ENCODE measurements at places on chromosomes 7 and 10. TPM values are rescaled to one million over a fixed set of nuclear protein-coding genes. Genes with fewer than 3 reads are reported as not detected.

Gene GPAM
- polyA plus RNA-seq: 11.0 TPM

Gene CYP26A1
- 0.36 TPM for polyA plus RNA-seq

Gene PLXDC2
- 29.3 TPM for polyA plus RNA-seq

Gene TCAF2
- 7.0 TPM for polyA plus RNA-seq

Gene COX15
- polyA plus RNA-seq: 29.2 TPM

Gene SCART1
- 0.53 TPM for polyA plus RNA-seq

Gene CHAT
- not detected for polyA plus RNA-seq

Gene TLX1
- not detected for polyA plus RNA-seq

Gene RBM17
- polyA plus RNA-seq: 112 TPM

Gene PRKG1
- 56.8 TPM for polyA plus RNA-seq

Gene PNLIPRP2
- 0.51 TPM for polyA plus RNA-seq

- peak; percentile 92 for DNase-seq
Measured at GRCh38 chr10:19970717-19971116, 154.5 kb downstream of the PLXDC2 start.

GRCh38 chr10:90136731-90137316 is 435.4 kb downstream of the KIF20B start:
- no peak for DNase-seq

GRCh38 chr10:110704906-110705476 is 60.9 kb downstream of the RBM20 start:
- no peak for DNase-seq

DNA sequence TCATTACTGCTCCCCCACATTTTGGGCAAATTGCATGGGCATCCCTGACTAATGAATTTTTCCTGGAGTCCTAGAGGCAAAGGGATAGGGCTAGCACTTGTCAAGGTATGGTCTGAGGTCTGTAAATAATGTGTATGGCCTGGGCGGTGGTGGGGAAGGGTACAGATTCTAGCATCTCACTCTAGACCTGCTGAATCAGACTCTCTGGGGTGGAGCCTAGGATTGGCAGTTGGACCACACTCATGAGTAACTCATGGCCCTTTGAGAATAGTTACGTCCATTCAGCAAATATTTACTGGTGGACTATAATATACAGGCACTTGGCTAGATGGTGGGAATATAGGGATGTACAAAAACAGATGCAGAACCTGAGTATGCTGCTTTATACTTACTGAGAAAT is 118.0 kb downstream of the CELF2 start:
- peak; percentile 35 for DNase-seq

GRCh38 chr10:47286591-47287315 is 13.2 kb upstream of the GDF10 start:
- DNase-seq: no peak

DNA sequence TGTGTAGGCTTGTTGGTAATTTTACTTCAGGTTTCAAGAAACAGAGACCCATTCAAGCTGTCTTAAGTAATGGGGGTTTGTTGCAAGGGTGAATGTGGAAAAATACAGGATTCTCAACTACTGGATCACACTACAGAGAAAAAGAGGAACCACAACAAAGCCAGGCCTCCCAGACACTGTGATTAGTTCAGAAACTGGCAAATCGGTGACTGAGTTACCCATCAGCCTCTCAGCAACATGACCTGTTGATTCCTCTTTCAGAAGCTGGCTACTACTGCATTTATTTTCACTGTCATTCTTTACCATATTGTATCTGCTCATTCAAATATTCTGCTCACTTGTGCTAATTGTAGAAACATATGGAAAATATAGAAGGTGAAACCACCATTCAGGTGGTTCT is 16.0 kb downstream of the CCDC71L start:
- DNase-seq: peak; percentile 27

- DNase-seq: no peak
Measured at GRCh38 chr7:135714534-135715009, 13.4 kb downstream of the SLC13A4 start.

DNA sequence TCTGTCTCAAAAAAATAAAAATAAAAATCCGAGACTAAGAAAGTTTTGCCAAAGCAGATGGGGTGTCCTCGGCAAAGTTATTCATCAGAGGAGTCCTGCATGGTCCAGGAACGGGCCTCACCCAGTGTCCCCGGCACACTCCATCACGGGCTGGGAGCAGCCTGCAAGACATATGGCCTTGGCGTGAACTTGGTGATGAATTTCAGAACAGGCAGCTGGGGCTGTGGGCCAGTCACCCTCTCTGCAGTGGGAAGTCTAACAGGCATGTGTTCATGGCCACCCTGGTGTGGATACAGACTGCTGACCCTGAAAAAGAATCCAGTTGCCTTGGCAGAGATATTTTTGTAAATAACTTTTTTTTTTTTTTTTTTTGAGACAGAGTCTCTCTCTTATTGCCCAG is 34.7 kb downstream of the NPTX2 start:
- no peak for DNase-seq

GRCh38 chr10:7672341-7673134 is 5.8 kb upstream of the ITIH5 start:
- DNase-seq: peak; percentile 79

- no peak for DNase-seq
Measured at GRCh38 chr10:44569193-44570091, 184.5 kb upstream of the CXCL12 start.

DNA sequence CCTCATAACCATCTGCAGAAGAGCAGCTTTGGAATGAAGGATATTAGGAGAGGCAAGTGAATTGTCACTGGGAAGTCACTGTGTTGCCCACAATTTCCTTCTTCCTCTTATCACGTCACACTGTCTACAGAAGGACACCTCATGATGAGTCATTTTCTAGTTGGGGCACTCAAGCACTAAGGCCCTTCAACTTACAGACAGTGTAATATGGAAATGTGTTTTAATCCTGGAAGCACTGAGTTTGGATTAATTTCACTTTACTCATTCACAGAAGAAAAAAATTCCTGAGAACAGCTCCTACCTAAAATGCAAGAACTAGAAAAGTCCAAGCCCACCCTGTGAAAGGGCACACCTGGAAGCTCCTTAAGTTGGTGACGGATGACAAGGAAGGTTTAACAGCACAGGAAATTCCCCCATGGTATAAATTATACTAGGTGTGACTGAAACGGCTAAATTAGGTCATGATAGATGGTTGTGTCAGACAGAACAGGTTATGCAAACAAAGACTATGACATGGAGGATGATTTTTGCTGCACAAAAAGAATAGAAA is 56.6 kb downstream of the PARD3 start:
- DNase-seq: no peak

DNA sequence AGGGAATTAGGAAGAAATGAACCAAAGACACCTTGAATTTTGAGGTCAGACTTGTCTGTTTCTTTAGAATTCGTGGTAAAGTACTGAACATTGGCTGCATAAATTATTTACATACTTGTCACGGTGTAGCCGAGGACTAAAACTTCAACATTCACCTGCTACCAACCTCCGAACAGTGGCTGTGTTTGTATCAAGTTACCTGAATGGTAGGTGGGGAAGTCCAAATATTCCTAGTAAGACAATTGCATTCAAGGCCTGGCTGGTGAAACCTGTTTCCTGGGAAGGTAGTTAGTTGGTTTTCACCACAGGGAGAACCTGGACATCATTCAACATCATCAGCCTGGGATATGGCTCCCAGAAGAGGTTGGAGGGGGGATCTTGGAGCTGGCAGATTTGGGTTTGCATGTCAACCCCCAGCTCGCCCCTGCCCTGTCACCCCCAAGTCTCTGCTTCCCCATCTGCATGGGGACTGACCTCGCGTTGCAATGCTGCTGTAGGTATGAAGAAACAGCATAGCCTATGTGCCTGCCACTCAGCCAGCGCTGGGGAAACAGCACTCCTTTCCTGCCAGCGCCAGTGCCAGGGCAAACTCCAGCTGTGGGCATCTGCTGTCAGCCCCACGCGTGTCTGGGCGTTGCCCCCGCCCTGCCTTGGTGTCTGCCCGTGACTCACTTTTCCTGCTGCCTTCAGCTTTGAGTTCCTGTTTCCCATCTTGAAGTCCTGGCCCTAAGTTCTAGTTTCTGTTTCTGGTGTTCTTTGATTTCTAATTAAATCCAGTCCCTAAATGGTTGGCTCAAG is 12.7 kb upstream of the LARP4B start:
- peak; percentile 61 for DNase-seq

DNA sequence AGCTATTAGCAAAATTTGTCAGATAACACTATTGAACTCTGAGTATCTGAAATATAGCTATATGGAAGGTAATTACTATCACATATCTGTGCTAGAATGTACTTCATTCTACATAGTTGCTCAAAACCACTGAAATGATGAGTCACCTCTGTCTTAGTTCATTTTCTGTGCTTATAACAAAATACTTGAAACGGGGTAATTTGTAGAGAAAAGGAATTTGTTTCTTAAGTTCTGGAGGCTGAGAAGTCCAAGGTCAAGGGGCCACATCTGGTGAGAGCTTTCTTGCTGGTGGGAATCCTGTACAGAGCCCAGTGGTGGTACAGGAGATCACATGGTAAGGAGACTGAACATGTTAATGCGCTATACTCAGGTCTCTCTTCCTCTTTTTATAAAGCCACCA is 41.9 kb upstream of the TNKS2 start:
- no peak for DNase-seq

- DNase-seq: no peak
Measured at GRCh38 chr10:113108194-113108835, 158.3 kb downstream of the TCF7L2 start.

- peak; percentile 80 for DNase-seq
Measured at GRCh38 chr10:124686707-124687376, 57.3 kb downstream of the FAM53B start.

All from muscle of leg (tissue), 16 donors.